ENCODE measurements at places on chromosomes 13 and 19. TPM values are rescaled to one million over a fixed set of nuclear protein-coding genes. Genes with fewer than 3 reads are reported as not detected.

- no peak for DNase-seq
These were observed 146.1 kb downstream of the PCDH9 start for GRCh38 chr13:67084066-67084465.

SLC25A23 gene
- total RNA-seq: 7.8 TPM

NUP58 gene
- total RNA-seq: 61.4 TPM

ERICH6B gene
- not detected for total RNA-seq

DNA sequence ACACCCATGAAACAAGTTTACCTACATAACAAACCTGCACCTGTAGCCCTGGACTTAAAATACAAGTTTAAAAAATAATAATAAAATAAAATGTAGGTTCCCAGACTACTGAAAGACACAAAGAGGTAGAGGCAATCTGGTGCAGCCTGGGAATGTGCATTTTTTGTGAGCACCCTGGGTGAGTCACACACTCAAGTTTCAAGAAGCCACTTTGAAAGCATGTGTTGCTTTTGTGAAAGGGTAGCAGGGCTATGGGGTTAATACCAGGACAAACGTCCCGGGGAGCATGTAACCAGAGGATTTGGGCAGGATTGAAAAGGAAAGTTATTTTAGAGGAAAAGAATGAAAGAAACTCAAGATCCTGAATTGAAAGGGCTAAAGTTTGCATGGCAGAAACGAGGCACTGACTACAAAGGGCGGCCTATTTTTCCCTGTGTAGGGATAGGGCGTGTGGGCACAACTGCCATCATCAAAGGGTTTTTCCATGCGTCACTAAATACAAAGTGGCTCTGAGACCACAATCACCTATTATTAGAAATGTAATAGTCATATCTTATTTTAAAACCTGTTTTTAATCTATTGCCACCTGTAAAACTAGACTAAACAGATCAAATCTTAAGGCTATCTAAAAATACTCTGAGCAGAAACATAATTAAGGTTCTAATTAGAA lies 314.9 kb downstream of the COG6 start:
- DNase-seq: no peak

DNA sequence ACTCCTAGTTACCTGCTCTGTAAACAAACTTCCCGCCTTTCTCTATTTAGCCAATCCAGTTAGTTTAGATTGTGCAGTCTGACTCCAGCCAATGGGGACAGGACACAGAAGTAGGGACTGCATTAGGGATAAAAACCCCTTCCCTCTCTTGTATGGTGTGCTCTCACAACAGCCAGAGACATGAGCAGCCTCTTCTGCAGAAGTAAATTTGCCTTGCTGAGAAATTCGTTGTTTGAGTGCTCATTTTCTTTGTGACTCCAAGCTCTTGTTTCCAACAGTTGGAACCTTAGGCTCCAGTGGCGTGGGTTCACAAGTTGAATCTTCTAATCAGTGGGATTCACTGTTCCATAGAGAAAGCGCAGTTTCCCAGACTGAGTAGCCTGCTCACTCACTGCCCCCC lies 66.1 kb downstream of the ZNF93 start:
- no peak for DNase-seq

DNA sequence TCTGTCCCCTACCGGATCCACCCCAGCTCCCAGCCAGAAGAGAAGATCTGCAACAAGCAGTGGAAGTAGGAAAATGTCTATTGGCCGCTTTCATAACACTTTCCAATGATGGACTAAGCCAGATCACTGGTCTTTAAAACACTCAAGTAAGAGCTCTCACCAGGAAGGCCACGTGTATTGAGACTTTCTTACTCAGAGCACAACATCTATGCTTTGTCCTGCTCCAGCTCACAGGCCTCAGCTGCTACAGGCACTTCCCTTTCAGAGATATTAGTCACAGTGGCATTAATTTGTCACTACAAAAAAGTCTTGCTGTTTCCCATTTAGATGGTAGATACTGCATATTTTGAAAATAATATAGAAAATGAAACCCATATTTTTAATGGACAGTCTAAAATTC lies 164.2 kb downstream of the ABCC4 start:
- DNase-seq: peak; percentile 42

ATP12A gene
- not detected for total RNA-seq

MAST3 gene
- total RNA-seq: 1.4 TPM

BST2 gene
- 0.18 TPM for total RNA-seq

NLRP5 gene
- total RNA-seq: not detected

- peak; percentile 93 for DNase-seq
These were observed 331.7 kb downstream of the LIG4 start for GRCh38 chr13:107883561-107884175.

GRCh38 chr13:42847891-42848663 lies 66.7 kb downstream of the FAM216B start:
- peak; percentile 8 for DNase-seq

GRCh38 chr13:35630551-35631275 lies 154.2 kb upstream of the MAB21L1 start:
- peak; percentile 70 for DNase-seq

- DNase-seq: no peak
These were observed 115.2 kb upstream of the ARGLU1 start for GRCh38 chr13:106683179-106683578.

DNA sequence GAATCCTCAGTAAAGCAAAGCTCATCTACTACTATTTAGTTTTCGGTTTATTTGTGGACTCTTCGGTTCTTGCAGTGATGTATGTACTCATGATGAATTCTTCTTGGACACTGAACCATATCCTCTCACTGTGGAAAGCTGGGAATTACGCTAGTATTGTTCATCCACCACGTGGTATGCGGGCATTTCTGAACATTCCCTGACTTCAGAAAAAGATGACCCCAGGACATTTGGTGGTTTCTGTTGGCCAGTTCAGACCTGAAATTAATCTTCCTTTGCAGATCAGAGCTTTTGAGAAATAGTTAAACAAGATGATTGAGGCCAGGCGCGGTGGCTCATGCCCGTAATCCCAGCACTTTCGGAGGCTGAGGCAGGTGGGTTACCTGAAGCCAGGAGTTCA lies 25.3 kb upstream of the FBN3 start:
- peak; percentile 31 for DNase-seq

GRCh38 chr19:38837656-38838121 lies 6.1 kb upstream of the ECH1 start:
- DNase-seq: peak; percentile 35

DNA sequence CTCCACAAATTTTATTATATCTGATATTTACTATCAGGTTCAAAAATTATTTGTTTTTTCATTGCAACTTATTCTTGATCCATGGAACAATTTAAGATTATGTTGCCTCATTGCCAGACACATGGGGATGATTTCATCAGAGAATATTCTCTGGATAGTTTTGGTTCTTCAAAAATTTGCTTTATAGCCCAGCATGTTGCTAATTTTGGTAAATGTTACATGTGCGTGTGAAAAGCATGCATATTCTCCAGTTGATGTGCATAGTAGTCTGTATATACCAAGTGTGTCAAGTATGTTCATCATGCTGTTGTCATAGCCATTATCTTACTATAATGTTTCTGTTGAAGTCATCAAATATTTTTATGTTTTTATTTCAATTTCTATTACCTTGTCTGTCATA lies 122.3 kb downstream of the RFC3 start:
- no peak for DNase-seq
